ENCODE measurements at places on chromosomes 16 and 17.

DNA sequence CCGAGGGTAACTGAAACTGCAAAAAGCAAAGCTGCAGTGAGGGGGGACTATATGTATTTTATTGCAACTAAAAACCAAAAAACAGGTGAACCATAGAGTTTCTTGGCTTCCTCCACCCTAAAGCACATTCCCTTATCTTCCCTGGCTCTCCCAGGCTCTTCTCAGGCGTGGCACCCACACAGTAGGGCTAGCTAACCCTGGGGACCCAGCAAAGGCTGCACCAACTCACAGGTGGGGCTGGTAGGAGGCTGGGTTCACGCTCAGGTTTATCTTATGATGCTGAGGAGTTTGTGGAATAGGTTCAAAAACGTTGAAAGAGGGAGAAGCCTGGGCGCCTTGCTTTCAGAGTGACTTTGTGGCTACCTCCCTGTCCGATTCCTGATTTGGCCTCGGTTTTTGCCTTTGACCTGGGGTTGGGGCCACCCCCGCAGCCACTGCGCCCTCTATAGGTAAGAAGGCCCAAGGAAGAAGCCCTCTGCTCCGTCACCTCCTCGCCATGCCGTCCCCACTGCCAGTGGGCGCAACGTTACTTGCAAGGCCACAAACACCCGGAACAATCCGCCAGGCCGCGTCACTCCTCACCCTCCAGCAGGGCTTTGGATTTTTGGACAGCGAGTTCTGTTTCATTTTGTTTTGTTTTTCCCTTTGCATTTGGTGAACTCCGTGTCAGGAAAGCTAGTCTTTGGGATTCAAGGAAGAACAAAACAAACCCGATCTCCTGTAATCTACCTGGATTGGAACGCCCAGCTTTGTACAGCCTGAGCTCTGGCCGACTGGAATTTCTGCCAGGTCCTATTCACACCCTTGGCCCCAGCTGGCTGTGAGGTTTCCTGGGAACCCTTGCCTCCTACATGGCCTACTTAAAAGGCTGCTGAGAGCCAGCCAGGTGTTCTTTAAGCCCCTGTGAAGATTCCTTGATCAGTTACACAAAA is 60.8 kb downstream of the TBC1D16 start:
- no peak for DNase-seq

GRCh38 chr16:5903153-5903552 is 805.6 kb upstream of the EEF2KMT start:
- DNase-seq = no peak

DNA sequence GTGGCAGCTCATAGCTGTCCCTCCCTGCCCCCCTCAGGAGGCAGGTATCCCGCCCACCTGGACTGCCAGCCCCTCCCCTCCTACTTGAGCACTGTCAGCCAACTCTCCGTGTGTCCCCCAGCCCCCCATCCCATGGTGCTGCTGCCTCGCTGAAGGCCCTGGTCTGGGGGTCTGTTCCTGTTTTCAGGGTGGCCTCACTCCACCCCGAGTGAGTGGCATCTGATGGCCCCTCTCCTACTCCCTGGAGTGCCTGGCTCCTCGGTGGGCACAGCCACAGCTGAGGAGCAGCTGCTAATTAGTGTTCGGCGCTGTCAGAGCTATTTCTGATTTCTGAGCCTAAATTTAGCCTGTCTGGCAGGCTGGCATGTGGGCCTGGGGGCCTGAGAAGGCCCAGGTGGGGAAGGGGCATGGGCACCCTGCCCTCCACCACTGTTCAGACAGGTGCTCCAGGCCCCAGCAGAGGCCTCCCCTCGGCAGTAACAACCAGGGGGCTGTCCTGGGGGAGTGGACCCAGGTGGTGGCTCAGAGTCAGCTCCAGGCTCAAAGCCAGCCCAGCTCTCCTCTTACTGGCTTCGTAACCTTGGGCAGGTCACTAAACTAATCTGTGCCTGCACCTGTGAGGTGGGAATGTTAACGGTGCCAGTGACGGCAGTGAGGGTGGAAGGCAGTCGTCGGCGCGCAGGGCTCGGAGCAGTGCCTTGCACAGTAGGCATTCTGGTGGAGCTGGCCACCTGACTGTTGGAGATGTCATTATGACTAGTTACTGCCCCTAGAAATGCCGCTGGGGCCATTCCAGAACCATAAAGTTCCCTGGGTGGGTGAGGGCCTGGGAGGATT is 6.5 kb downstream of the FMNL1 start:
- DNase-seq = no peak

DNA sequence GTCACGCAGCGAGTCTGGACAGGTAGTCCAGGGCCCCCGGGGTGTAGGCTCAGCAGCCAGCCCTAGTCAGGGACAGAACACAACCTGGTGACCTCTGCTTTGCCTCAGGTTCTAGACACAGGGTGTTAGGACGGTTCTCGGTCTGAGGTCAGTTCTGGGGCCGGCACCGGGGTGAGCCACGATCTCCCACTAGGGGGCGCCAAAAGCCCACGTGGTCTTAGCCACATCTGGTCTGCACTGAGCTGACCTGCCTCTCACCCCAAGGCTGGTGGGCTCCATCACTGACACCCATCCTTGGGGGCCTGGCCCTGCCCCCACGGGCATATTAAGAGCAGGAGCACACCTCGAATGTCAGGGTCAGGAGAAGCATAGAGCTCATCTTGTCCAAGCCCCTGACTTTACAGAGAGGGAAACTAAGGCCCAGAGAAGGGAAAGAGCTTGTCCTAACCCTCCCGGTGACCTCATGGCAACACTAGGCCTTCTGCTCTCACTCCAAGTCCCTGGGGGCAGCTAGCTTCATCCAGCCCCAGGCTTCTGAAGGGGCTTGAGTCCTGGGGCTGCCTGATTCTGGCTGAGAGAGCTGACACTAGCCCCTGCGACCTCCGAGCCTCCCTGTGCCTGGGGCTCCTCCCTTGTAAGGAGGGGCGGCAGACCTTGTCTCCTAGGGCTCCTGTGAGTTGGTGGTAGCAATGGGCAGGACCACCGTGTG is 9.0 kb downstream of the SLC5A10 start:
- peak; percentile 78 for DNase-seq

GRCh38 chr17:29495011-29495410 is 71.8 kb downstream of the ABHD15 start:
- no peak for DNase-seq

DNA sequence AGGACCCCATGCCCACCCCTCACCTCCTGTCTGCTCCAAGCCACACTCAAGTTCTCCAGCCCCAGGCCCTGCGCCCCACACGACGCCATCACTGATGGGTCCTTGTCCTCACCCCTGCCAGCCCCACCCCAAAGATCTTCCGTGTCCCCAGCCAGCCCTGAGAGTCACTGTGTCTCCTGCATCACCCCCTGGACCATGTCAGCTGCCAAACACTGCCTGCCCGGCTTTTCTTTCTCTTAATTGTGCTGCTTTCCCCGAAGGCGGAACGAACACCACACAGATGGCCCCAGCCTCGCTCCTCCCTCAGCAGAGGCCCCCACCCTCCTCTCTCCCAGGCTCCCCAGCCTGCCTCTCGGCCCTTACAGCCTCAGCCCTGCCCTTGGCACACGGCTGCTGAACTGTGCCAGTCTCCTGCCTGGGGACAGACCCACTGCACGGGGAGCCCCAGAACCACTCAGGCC is 4.8 kb upstream of the GAA start:
- DNase-seq = no peak

- no peak for DNase-seq
Measured at GRCh38 chr17:57456622-57457021, 200.3 kb downstream of the MSI2 start.

DNA sequence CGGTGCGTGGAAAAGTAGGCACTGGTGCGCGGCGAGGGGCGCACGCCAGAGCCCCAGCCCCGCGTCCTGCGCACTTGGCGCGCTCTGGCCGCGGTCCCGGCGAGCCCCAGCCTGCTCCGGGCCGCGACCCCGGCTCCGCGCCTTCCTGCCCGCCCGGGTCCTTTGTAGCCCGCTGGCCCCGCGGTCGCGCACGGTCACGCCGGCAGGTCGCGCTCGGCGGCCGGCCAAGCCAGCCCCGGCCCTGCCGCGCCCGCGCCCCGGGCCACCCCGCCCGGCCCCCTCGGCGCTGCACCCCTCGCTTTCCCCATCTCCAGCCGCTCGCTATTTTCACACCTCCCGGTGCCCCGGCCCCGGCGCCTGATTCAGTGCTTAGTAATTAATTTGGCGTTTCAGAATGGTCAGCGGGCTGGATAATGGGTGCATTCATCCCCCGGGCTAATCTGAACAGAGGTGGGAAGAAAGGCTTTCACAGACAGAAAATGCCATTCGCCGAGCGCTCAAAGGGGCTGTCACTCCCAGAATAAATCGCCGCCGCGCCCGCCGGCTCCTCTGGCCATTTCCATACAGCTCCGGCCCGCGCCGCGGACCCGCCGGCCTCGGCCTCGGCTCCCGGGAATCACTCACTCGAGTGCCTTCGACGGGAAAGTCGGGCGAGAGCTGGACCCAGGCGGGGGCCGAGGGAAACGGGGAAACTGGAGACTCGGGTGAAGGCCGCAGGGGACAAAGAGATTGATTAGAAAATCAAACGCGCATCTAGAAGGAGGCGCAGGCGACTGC is 17.8 kb upstream of the NTN1 start:
- DNase-seq = no peak

DNA sequence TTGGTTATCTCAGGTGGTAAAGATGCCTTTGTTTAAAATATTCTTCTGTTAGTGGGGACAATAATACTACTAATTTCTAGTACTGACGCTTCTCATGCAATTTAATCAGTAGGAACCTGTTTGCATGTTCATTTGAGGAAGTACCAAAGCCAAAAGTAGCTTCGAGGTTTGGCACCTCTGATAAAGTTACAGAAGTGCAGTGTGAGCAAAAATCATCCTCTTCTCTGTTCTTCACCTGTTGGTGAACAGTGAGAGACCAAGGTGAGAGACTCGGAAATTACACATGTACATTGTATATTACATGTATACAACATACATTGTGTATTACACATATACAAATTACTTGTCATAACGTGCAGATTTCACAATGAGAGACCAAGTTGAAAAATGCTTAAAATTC is 404.6 kb downstream of the MAF start:
- no peak for DNase-seq

- no peak for DNase-seq
Measured at GRCh38 chr17:17774009-17774881, 62.5 kb downstream of the SREBF1 start.

- DNase-seq = no peak
Measured at GRCh38 chr17:62105357-62105756, 40.3 kb upstream of the MED13 start.

DNA sequence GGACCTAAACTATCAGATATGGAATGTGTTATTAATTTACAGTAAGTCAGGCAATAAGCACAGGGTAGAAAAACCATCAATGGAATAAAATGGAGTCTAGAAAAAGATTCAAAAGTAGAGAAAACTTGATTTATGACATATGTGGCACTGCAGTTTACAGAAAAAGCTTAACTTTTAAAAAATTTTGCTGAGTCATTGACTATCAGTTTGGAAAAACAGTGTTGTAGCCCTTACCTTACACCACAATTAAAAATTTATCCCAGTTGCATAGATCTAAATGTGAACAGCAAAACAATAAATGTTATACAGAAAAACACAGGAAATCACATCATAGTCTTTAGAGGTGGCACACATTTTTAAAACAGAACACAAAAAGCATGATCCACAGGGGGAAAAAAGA is 108.5 kb downstream of the USP22 start:
- no peak for DNase-seq

- no peak for DNase-seq
Measured at GRCh38 chr17:17361543-17361866, 58.3 kb downstream of the NT5M start.

DNA sequence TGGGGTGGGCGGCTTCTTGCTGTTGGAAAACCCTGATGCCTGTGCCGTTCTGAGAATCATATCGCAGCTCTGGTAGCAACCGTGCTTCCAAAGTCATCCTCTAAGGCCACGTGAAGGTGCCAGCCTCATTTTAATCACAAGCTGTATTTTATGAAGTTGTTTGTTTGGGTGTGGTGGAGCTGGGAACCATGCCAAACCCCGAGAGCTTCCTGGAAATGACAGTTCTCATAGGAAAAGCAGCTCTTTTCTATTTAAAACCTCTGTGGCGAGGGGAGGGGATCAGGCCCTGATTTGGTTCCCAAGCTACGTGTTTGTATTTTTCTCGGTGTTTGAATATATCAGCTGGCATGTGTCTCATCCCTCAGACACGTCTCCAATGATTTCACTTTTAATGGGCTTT is 21.7 kb downstream of the KNOP1 start:
- DNase-seq = peak; percentile 20

GRCh38 chr17:31843070-31843745 is 15.8 kb downstream of the COPRS start:
- no peak for DNase-seq

GRCh38 chr17:40290629-40291280 is 3.1 kb downstream of the CDC6 start:
- DNase-seq = no peak

- no peak for DNase-seq
Measured at GRCh38 chr16:66273053-66273452, 93.4 kb upstream of the CDH5 start.

- no peak for DNase-seq
Measured at GRCh38 chr17:51397361-51398127, 137.2 kb downstream of the UTP18 start.

GRCh38 chr17:64505340-64506200 is 519 bp downstream of the DDX5 start:
- DNase-seq = peak; percentile 67

- no peak for DNase-seq
Measured at GRCh38 chr16:65663774-65664173, 541.9 kb upstream of the CDH11 start.

- no peak for DNase-seq
Measured at GRCh38 chr16:47905771-47906170, 250.0 kb downstream of the ABCC12 start.

- DNase-seq = no peak
Measured at GRCh38 chr16:80015566-80015965, 415.0 kb upstream of the MAF start.

GRCh38 chr17:39935909-39936308 is 8.4 kb downstream of the LRRC3C start:
- no peak for DNase-seq

DNA sequence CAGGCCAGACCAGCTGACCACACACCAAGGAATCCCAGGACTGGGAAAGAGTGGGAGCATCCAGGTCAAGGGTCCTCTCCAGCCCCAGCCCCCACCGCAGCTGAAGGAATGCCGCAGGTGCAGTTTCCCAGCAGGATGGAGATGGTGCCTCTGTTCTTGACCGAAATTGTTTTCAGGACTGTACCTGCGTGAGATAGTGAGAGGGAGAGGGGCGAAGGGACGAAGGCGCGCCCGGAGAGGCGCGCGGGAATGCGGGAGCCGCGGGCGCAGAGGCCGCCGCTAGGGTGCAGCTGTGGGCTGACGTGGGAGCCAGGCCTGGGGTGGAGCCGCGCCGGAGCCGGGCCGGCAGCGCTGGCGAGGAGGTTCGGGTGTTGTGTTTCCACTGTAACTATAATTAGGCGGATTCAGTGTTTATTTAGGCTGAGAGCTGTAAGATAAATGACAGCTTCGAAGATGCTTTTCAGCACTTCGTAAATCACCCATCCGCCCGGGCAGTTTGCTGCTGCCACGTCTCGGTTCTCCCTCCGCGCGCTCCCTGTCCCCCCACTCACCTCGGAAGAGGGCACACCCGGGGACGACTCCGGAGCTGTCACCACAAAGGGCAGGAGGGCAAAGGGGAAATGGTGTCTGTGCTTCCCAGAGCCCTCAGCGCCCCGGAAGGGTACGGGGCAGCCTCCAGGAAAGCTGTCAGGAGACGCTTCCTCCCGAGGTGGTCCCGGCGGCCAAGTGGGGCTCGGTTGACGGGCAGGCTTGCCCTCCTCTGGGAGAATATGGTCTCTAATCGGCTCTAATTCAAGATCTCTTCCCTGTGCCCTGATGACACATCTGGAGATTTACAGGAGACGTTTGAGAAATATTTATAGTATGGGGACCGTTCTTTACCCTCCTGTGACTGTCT is 38.2 kb downstream of the HOXB1 start:
- DNase-seq = peak; percentile 47

Measured in activated CD4-positive, alpha-beta T cell treated with anti-CD3 and anti-CD28 coated beads for 24 hours (primary cell).